H4 (cell line): ENCODE measurements at places on chromosomes 5 and 9. TPM values are rescaled to one million over a fixed set of nuclear protein-coding genes. Genes with fewer than 3 reads are reported as not detected.

- no peak for DNase-seq
These were observed 136.2 kb upstream of the IRX2 start for GRCh38 chr5:2887481-2888348.

- DNase-seq, result peak; percentile 21
These were observed 28.7 kb downstream of the DNAJC21 start for GRCh38 chr5:34957857-34958690.

GRCh38 chr5:38556599-38557307 lies at the start of gene LIFR:
LIFR (minus strand) TSS chr5:38556646; CDS start chr5:38530647, 25,999 bp downstream.
- peak; percentile 76 for DNase-seq

DNA sequence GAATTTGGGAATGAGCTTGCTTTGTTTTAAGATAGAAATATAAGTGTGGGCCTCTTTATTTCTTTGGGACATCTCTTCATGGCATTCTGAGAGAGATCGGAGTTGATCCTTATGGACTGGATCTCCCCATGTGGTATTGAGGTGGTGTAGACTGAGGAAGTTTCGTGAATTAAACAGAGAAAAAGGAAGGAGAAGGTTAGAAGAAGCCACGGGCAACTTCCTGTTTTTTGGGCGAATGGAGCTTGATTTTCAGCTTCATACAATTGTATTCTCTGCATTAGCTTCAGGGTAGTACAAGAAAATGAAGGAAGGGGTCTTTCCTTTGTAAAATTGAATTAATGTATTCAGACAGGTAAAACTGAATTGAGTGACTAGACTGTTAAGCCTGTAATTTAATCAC lies 70.5 kb upstream of the HMHB1 start:
- DNase-seq, result no peak

GRCh38 chr9:114396558-114397218 lies 8.9 kb upstream of the AKNA start:
- DNase-seq, result peak; percentile 43

DNA sequence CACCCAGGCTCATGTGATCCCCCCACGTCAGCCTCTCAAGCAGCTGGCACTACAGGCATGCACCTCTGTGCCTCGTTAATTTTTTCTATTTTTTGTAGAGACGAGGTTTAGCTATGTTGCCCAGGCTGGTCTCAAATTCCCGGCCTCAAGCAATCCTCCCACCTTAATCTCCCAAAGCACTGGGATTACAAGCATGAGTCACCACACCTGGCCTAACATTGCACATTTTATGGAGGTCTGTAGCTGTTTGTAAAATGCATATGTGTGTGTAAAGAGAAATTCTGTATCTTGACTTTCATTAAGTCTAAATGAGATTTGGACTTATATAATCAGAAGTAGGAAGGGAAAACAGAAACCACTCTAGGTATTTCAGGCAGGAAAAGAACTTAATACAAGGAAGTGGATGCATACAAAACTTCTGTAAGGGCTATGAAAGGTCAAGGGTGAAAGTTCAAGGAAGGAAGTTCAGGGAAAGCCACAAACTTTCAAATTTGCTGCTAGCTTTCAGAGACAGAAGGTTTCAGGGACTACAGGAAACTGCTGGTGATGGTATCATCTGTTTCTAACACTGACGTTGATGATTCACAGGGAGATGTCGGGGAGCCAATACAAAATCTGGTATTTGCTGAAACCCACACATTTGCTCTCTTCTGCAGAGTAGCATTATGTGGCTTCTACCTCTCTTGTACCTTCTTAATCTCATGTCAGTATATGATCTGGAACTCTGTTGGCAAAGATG lies 209.4 kb downstream of the PIK3R1 start:
- peak; percentile 19 for DNase-seq

GRCh38 chr5:111892949-111893348 lies 136.0 kb upstream of the NREP start:
- no peak for DNase-seq

DNA sequence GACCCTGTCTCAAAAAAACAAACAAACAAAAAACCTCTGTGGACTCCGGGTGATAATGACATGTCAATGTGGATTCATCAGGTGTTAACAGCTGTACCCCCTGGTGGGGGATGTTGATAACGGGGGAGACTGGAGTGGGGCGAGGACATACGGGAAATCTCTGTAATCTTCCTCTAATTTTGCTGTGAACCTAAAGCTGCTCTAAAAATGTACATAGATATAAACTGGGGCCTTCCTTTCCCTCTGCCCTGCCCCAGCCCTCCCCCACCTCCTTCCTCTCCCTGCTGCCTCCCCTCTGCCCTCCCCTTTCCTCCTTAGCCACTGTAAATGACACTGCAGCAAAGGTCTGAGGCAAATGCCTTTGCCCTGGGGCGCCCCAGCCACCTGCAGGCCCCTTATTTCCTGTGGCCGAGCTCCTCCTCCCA lies 1.4 kb upstream of the CEL start:
- DNase-seq, result no peak

DNA sequence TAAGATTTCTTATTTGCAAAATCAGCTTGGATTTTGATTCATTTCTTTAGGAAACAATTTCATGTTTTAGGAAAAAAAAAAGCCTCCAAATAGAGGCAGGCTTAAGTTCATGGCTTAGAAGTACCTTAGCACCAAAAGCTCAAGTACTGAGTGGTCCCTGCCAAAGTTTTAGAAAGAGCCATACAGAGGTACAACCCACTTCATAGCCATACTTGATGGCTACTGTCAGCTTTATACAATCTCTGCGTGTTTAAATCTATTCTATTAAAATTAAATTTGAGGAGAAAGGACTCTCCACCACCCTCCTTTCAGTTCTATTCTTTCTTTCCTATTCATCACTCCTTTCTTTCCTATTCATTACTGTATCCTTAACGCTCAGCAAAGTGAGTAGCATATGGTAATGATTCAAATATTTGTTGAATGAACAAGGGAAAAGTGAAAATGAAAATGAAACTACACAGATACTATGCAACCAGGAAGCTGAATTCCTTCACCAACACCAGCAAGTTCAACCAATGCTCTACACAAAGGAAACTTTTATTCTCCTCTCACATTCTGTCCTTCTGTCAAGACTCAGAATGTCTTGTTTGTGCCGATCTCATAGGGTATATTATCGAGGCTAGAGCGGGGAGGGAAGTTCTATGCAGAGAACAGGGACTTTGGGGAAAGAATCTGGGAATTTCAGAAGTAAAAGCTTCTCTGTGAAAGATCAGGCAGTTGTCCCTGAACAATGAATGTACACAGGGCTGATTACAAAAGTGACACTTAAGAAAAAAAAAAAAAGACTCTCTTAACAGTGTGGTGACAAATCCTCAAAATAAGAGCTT lies 138.6 kb upstream of the SPEF2 start:
- DNase-seq, result peak; percentile 84

DNA sequence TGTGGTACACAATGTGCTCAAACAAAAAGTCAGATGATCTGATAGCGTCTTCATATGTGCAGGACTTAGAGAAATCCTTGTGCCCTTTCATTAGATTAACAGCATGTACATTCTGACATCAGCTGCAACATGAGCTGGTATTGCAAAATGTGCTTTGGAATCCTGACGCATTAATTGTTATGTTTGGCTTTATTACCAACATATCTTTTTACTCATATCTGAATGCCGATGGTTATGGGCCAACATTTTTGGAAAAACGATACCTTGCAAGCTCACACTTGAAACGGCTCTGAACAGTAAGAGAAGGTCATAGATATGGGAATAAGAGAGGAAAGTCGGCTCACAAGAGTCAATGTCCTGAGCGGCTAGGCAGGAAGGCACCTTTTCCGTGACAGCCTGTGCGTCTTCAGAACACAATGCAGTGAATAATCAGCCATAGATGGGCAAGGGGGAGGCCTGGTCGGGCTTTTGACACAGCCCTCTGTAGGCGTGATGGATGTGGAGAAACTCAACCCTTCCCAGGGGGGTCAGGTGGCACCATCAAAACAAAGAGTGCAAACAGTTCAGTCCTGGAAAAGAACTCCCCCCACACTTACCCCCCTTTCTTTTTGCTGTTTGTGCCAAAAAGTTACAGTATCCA lies 36.4 kb upstream of the GAS1 start:
- DNase-seq, result no peak

Gene NDUFA8
- total RNA-seq, result 69.3 and 88.0 TPM in 2 replicates

Gene PCDHA9
- 0.08 TPM in 1 of 2 replicates, not detected in the other for total RNA-seq

Gene CDKN2B-AS1
- total RNA-seq, result not detected in 2 replicates

Gene NMUR2
- not detected in 2 replicates for total RNA-seq

Gene HMMR
- total RNA-seq, result 45.7 and 47.1 TPM in 2 replicates

Gene ZFP2
- total RNA-seq, result not detected in 2 replicates
